ENCODE measurements at places on chromosomes 1 and 21.

- DNase-seq: no peak
Measured at GRCh38 chr1:165431079-165431478, 13.8 kb downstream of the RXRG start.

DNA sequence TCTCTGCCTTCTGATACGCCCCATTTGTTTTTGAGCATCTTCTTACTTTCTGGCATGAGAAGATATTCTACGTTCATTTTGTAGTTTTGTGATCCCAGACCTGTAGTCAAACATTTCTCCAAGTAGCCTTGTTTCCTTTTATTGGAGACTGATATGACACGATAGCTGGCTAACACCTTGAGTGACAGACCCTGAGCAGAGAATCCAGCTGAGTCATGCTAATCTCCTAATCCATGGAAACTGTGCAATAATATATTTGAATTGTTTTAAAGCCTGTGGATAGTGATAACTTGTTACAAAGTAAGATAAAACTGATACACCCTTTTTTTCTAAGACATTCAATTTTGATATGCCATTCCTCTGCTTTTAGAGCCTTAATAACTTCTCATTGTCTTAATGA, 1.2 kb upstream of the IFI44L start:
- no peak for DNase-seq

GRCh38 chr1:235012436-235013210, 116.0 kb downstream of the TOMM20 start:
- DNase-seq: no peak

GRCh38 chr1:14011132-14011531, 311.1 kb downstream of the PRDM2 start:
- no peak for DNase-seq

DNA sequence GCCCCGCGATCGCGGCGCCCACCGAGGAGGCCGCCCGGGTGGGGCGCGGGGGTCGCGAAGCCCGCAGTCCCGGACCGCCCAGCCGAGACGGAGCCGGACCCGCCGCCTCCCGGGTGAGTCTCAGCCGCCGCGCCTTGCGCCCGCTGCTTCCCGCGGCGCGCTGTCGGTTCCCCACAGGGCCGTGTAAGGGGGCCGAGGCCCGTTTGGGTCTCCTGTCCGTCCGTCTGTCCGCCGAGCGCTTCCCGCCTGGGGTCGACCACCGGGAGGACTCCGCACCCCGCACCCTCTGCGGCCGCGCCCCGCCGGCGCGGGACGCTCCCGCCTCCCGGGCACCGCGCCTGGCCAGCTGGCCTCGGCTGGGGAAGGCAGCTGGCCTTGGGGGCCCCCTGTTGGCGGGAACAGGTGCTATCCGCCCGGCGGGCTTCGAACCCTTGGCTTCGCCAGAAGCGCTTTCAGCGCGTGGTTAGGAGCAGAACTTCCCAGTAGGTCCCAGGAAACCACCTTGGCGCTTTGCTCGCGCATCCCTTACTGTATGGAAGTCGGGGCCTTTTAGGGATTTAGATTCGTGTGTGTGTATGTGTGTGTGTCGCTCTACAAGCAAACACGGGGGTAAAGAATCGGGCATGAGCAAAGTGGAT, 414 bp downstream of the TMEM51 start:
- DNase-seq: peak; percentile 80

DNA sequence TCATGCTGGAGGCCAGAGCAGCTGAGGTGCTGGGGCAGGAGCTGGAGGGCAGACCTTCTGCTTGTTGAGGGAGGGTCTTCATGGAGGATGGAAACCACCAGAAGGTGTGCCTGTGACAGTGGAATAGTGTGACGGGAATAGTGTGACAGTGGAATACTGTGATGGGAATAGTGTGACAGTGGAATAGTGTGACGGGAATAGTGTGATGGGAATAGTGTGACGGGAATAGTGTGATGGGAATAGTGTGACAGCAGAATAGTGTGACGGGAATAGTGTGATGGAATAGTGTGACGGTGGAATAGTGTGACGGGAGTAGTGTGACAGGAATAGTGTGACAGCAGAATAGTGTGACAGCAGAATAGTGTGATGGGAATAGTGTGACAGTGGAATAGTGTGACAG, 325.1 kb downstream of the HHAT start:
- DNase-seq: no peak

DNA sequence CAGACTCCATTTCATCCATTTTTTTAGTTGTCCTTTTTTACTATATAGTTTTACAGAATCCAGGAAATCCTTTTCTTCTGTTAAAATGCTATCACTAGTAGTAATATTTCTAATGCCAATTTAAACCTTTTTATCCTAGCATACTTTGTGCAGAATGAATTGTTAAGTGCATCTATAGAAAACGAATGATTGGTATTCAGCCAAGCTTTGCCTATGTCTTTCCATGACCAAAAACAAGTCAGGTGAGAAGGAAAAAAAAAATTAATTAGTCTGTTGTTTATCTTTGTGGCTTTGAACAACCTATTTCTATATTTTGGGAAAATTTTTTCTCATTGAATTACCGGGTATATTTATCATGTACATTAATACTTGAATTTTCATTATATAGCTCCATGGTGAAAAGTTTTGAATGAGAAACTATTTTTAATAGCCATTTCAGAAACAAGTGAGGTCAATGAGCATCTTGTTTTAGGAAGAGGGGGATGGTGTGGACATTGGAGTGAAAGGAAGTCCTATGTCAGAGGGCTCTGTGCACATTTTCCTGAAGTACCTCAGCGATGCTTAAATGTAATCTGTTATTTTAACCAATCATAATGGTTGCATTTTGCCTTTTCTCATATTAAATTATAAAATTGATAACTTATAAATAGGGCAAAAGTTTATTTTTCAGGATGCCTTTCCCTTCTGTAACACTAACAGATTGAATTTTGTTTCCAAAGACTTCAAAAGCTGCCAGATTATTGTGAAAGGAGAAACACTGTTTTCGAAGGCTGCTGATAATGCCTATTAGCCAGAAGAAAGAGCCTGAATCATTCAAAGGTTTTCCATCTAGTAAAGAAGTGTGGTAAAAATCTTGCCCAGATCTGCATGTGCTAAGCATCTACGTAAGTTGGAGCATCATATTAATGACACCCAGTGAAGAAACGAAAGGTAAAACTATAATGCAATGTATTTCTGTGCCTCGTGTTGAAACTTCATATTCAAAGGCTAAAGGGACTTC, 73.8 kb upstream of the S1PR1 start:
- DNase-seq: no peak

GRCh38 chr1:93111561-93111960, 32.5 kb downstream of the MTF2 start:
- no peak for DNase-seq

DNA sequence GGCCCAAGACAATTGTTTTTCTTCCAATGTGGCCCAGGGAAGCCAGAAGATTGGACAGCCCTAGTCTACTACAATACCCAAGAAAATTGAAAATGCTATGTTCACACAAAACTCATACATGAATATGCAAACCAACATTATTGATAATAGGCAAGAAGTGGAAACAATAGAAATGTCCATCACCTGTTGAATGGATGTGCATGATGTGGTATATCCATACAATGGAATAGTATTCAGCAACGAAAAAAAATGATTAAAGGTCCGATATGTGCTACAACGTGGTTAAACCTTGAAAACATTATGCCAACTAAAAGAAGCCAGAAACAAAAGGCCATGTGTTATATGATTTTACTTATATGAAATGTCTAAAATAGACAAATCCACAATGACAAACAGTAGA, 262.3 kb downstream of the LRRC40 start:
- no peak for DNase-seq

DNA sequence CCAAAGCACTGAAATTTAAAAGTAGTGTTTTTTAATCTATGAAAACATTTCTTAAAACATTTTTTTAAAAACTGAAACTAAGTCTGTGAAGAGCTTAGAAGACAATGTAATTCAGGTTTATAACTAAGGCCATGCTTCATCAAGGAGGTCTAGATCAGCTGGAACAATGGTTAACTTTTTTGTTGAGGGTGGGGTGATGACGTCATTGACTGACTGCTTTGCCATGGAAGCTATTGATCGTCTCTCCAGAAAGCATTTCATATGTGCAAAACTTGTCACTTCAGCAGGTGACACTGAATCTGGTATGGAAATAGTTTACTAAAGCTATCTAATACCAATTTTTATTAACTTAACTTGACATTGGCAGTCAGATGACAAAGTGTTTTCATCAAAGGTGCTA, 21.0 kb downstream of the RAVER2 start:
- DNase-seq: no peak

DNA sequence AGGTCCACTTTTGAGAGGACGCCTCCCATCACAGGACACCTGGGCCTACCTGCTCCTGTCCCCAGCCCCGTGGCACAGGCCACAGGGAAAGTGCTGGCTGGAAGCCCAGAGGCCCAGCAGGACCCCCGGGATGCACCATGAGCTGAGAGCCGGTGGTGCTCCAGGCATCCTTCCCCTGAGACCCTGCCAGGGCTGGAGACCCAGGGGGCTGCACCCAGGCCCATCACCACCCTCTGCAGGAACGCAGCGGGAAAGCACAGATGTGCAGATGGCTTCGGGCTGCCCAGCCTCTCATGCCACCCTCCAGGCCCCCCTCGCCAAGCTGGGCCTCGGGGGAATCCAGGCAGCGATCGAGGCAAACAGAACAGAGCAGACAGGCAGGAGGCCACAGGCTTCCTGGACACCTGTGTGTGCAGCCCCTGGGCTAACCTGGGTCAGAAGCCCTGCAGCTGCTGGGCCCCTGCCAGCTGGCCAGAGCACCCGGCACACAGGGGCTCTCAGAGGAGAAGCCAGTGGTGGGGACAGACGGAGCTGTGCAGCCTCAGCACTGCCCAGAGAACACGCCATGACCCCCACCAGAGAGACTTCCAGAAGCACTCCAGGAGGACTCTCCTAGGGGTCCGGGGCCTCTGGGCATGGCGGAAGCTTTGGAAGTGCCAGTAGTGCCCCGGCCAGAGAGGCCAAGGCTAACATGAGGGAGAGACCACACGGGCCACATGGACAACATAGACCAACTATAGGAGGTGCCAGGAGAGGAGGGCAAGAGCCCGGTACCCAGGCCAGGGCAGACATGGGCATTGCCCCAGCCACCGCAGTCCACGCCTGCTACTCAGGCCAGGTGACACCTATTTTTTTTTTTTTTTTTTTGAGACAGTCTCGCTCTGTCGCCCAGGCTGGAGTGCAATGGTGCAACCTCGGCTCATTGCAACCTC, 71.4 kb downstream of the ARHGEF16 start:
- no peak for DNase-seq

GRCh38 chr1:66778969-66779368, 22.1 kb downstream of the INSL5 start:
- DNase-seq: no peak
